ENCODE measurements at places on chromosomes 13 and 19.
A peak's percentile ranks its signal among the peaks of the same experiment; 100 is the strongest.

DNA sequence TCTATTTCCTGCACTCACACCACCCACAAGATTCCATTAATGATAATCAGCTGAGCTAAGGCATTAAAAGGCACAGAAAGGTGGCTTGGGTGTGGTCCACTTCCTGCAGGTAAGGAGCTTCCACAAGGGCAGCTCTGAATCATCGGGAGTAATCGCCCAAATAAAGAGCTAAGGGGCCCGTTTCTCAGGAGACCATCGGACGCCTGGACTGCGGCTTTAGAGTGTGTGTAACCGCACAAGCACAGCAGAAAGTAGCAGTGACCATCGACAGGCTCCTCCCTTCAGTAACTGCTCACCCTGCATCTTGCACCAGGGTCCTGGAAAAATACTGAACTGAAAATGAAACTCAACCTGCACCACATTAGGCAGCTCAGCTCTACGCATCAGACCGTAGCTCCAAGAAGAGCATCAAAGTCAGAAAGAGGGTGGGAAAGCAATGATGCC, 6.0 kb downstream of the STK24 start:
- peak; percentile 44 for DNase-seq

DNA sequence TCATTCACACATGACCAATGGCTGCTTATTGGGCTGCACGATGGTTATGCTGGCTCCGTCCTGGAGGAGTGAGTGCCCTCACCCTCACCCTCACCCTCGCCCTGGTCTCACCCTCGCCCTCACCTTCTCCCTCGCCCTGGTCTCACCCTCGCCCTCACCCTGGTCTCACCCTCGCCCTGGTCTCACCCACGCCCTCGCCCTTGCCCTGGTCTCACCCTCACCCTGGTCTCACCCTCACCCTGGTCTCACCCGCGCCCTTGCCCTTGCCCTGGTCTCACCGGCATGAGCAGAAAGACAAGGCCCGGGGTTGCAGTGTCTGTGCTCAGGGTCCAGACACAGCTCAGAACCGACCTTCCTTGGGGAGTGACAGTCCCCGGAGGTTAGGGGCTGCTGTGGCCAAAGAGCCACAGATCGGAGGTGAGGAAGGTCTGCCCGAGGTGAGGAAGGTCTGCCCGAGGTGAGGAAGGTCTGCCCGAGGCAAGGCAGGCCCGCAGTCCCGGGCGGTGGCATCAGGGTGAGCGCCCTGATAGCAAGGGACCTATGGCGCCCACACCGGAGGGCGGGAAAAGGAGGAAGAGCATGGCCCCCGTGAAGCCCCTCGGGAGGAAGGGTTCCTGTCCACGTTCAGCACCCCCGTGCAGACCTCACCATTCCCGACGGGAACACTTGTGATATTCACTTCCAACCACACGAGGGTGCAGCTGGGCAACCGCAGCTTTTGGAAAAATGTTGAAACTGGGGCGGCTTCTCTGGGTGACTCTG, 65.6 kb downstream of the MCF2L start:
- no peak for DNase-seq

- no peak for DNase-seq
Measured at GRCh38 chr13:23868521-23868920, 20.7 kb downstream of the MIPEP start.

- DNase-seq = no peak
Measured at GRCh38 chr13:97004096-97004876, 10.0 kb upstream of the OXGR1 start.

DNA sequence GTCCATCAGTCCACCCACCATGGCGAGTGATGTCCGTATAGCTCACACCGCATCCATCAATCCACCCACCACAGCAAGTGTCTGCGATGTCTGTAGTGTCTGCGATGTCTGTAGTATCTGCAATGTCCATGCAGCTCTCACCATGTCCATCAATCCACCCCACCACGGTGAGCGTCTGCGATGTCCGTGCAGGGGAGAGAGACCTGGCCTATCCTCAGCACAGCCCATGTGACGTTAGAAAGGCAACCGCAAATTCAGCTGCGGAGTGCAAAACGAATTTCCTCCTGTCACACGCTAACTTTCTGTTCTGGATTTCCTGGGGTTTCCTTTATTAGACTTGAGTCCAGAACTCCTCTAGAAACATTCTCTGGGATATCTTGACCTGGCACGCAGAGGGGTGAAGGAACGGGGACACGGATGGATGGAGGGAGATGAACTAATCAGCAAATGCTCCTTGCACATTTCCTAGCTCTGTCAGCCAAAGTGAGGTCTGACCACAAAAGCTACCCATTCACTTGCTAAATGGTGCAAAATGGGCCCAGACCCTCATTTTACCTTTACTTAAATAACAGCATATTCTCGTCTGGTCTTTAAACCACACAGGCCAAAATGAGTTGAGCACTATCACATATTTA, 18.3 kb downstream of the RASA3 start:
- peak; percentile 9 for DNase-seq

- DNase-seq = no peak
Measured at GRCh38 chr13:102792396-102792795, 6.4 kb downstream of the POGLUT2 start.

DNA sequence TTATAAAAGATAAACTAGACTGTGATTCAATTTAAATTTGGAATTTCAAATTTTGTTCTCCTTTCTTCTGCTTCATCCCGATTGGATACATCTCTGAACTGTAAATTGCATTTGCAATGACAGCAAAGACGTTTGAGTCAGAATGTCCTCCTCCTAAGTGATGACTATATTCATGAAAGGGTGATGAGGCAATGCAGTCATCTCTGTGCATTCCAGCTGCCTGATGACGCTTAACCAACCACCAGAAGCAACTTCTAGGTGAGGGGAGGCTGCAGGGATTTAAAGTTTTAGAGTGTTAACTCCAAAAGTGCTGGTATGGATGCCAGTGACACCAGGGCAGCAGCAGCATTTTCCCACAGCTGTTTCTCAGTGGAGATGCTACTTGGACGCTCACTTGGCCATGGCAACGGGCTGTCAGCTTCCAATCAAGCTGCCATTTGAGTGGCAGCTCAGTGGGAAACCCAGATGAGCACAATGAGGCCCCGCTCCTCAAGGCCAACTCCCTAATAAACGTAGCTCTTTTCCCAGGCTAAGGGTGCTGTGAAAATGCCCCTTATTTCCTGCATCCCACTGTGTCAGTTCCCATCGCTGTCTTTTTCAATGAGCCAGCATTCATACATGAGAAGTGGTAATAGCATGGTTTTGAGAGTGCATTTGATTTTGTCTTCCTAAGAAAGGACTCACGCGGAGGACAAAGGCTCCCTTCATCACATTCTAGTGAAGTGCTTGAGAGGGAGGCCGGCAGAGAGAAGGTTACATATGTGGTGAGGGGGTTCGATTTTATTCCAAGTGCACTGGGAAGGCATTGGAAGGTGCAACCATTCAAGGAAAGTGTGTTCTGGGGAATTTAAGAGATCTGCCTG, 45.2 kb upstream of the AMER2 start:
- DNase-seq = no peak

DNA sequence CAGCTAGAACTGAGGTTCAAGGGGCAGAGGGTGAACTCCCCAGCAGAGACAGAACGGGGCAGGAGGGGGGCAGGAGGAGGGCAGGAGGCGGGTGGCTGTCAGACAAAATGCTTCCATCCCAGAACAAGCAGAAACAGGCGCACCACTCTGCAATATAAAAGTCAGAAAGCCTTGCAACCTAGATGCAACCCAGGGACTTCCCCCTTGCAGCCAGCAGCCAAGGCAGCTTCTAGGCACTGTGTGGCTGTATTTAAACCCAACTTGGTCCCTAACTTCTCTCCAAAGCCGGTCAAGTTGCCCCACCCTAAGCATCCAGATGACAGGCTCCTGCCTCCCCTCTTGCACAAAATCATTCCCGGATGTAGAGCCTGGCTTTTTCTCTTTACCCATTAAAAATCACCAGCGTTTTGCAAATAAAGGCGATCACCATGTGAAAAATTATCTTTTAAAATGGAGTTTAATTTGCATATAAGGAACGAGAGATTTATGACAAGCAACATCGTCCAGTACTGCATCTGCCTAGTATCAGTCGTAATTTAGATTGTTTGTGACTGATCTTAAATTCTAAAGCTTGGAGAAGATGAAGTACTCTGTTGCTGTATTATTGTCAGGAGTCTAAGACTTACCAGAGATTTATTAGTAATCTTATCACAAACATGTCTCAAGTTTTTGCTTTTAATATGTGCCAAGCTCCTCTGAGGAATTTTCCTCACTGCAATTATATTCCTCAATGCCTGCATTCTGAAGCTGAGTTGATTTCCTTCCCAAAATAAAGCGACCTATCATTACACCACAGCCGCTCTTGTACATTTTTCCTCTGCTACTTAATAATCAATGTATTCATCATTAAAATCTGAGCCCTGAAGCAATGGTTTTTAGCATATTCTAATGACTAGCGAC, 307.1 kb upstream of the ZNF507 start:
- DNase-seq = no peak

All from stimulated activated naive CD8-positive, alpha-beta T cell treated with anti-CD3 and anti-CD28 coated beads, Interleukin-15, Interleukin-2, amounts not matched to agents 100 U/mL and 50 U/mL, for 24 hours (primary cell).